ENCODE measurements at places on chromosomes 11 and 22.

DNA sequence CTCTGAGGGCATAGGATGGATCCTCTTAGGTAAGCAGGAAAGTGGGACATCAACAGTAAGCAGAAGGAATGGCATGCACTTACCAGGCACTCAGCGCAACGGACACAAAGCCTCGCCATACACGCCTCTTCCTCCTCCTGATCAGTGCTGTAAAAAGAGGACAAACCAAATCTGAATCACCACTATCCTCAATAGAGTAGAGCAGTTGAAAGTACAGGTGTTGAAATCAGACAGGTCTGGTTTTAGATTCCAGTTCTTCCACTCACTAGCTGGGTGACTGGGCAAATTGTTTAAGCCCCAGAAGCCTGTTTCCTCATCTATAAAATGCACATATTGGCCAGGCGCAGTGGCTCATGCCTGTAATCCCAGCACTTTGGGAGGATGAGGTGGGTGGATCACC, 8.6 kb upstream of the JAML start:
- DNase-seq = no peak

- DNase-seq = no peak
These were observed 742.5 kb downstream of the TBC1D22A start for GRCh38 chr22:47504962-47505361.

GRCh38 chr22:22396741-22397291, 111.7 kb downstream of the ZNF280B start:
- DNase-seq = no peak

DNA sequence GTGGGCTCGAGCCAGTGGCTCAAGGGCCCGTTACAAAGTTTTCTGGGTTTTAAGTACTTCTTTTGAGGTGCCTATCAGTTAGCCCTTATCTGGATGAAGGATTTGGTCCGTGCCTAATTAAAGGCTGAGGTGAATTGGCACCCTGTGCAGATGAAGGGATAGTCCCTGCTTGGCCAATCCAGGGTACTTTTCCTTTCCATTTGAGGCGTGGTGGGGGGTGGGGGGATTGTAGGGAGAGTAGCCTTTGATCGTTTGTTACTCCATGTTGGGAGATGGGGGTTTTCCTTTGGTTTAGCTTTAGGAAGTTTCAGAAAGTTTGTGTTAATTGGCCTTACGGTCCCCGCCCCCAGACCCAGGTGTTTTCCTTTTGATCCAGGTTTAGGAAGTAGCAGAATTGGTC, 170.8 kb downstream of the DDX10 start:
- no peak for DNase-seq

DNA sequence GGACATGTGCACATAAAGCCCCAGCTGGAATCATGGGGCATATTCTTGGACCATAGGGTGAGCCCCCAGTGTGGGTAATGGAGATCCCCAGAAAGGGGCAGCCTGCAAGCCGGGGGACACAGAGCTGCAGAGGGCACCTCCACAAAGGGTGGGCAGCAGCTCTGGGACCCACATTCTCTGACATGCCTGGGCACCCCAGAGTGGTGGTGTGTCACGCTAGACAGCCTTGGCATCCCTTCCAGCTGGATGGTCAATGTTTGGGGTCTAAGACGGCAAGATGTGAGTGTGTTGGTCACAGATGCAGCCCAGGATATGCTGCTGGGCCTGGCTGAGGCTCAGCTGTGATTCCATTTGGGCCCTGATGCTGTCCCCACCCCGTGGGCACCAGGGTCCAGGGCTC, 9.7 kb downstream of the ADORA2A start:
- no peak for DNase-seq

DNA sequence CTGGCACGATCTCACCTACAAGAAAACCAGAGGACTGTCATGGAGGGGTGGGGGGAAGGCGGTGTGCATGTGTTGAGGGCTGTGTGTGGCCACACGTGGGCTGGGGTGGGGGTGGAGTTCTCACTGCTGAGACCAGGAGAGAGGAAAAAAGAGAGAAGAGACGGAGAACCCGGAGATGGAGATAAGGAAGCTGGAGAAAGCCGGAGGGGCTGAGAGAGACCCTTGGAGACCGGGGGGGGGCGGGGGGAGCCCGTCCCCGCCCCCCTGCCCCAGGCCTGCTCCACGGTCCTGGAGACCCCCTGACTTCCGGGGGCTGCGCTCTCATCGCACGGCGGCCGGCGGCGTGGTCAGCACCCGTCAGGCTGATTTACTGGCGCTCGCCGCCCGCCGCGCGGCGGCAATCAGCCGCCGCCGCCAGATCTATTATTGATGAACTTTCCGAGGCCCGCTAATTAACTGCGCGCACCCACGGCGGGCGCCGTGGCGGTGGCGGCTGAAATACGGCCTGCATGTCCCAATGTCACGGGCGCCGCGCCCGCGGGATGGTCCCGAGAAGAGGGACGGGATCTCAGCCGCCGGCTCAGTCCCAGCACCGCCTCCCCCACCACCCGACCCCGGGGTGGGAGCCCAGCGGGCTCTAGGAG, 187.4 kb downstream of the MN1 start:
- DNase-seq = no peak

GRCh38 chr11:66739983-66740382, 11.0 kb upstream of the SPTBN2 start:
- DNase-seq = no peak

DNA sequence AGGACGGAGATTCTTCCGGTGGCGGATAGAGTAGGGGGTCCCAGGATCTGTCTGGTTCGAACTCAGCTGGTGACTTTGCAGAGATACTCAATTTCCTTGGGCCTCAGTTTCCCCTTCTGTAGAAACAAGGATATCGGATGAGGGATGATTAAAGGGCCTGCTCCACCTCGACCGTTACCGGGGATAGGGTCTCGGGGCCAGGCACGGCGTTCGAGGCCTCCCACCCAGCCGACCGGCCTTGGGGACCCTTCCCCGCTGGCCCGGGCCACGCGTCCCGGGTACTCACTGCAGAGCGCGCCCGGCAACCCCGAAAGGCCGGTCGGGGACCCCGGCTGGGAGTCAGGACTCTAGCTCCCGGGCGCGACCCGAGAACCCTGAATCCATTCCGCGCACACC, 321 bp downstream of the RHBDD3 start:
- no peak for DNase-seq

DNA sequence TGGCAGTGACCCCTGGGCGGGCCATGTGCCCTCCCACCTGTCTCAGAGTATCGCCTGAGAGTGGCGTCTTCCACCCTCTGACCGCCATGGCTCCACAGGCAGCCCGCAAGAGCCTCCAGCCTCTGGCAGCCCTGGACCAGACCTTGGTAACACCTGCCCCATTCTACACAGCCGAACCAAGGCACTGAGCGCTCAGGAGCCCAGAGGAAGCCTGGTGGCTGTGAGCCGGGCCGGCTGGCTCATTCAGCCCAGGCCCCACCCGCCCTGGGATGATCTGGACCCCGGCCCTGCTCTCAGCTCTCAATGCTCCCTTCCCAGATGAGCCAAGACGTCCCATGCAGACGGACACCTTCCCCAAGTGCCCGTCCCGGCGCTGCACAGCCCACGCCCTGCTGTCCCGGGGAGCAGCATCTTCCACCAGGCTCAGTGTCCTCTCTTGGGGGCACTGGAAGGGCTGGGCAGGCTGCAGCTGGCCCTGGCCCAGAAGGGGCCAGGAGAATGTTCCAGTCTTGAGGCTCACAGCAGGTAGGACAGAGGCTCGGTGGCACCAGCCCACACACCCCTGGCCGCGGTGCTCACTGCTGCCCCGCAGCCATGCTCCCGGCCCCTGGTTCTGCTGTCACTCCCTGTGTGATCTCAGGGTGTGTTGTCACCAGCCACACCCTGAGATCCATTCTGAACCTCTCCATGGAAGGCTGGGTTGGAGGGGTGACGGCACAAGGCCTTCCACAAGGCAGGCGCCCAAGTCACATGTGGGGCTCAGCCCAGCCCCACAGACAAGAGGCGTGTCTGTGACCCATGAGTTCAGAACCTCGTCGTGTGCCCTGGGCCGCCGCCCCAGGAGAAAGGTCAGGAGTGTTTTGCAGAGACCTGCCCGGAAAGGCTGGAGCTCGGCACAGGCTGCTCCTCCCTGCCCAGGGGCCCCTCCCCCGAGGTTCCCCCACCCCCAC, 24.2 kb upstream of the PPARA start:
- DNase-seq = no peak

DNA sequence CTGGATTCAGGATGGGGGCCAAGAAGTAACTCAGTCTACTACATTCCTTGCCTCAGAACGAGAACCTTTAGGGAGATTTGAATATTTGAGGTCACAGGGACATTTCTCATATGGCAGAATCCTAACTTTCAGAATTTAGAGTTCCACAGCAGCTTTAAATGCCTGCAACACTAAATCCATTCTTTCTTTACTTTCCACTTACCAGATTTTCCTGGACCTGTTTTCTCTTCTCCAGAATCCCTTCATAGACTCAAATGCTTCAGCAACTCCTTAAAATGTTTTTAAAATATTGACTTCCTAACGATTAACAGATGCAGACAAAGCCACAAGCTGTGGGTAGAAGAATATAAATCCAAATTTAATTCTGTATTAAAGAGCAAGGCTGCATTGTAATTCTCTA, 63.1 kb downstream of the PRSS23 start:
- no peak for DNase-seq

DNA sequence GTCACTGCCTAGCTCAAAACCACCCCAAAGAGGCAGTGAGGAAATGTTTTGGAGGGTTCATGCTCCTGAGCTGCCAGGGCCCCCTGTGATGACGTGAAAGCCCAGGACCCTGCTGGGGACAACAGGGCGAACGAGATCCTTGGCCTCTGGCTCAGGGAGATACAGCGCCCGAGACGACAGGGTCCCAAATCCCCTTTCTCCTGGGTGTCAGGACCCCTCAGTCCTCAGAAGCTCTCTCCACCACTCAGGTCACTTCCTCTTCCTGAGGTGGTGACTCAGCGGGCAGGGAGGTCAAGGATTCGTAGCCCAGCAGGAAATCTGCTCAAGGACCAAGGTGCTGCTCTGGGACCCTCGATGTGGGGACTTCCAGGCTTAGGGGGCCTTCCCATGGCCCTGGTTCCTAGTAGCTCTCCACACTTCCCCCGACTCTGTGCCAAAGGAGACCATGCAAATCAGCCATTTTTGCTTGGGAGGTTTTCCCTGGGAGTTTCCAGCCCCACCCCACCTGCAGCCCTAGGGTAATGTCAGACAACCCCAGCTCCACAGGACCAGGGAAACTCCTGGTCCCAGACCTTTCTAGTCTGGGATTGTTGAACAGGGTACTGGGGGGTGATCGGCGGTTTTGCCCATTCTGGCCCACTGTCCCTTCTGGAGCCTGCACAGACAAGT, 12.8 kb downstream of the BCL9L start:
- no peak for DNase-seq

DNA sequence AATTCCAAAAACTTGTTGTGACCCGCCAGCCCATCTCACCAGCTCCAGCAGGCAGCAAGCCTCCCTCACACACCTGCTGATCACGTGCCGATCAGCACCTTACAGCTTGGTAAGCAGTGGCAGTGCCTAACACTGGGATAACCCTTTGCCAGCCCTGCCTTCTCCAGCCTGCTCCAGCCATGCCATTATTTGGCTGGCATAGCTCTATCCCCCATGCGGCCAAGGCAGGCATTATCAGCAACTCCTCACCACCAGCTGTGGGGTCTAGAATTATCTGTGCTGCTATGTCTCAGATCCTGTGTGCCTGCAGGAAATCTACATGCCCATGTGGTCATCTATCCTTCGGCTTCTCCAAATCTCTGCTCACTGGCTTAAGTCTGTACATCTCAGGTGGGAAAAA, 215.0 kb downstream of the ST3GAL4 start:
- no peak for DNase-seq

- no peak for DNase-seq
These were observed 54.9 kb downstream of the AHNAK start for GRCh38 chr11:62491571-62492329.

DNA sequence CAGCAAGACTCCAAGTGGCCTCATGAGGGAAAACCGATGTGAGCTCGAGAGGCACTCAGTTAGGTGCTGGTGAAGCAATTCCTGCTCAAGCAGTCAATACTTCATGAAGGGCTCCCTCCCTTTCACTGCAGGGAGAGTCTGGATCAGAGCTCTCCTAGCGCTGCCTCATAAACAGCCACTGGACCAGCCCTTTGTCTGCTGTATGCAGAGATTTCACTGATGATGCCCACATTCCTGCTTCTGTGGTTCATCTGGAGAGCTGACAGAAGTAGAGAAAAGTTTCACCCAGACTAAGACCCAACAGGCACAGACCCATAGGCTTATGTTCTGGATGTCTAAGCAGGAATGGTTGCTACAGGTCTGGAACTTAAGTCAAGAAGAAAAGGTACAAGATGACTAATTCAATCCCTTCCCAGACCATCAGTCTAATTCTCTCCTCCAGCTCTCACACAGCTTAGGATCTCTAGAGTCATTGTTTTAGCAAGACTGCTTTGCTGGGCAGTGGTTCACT, 4.0 kb downstream of the UCP2 start:
- DNase-seq = no peak

- DNase-seq = no peak
These were observed 43.0 kb downstream of the BTG4 start for GRCh38 chr11:111469200-111469599.

DNA sequence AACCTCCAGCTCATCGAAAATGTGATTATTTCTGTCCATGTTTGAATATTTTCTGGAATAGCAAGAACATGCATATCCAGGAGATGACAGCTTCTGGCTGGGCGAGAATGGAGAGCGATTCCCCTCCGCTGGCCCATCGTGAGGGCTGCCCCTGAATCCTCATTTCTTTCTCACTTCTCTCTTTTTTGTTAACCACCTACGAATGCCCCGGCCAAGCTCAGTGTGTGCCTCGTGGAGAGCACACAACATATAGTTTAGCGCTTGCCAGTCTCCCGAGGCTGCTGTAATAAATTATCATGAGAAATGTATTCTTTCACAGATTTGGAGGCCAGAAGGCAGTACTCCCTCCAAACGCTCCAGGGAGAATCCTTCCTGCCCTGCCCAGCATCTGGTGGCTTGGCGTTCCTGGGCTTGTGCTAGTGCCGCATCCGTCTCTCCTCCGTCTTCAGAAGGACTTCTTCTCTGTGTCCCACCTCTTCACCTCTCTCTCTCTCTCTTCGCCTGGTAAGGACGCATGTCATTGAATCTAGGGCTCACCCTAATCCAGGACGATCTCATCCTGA, 1306.0 kb downstream of the TBC1D22A start:
- no peak for DNase-seq

DNA sequence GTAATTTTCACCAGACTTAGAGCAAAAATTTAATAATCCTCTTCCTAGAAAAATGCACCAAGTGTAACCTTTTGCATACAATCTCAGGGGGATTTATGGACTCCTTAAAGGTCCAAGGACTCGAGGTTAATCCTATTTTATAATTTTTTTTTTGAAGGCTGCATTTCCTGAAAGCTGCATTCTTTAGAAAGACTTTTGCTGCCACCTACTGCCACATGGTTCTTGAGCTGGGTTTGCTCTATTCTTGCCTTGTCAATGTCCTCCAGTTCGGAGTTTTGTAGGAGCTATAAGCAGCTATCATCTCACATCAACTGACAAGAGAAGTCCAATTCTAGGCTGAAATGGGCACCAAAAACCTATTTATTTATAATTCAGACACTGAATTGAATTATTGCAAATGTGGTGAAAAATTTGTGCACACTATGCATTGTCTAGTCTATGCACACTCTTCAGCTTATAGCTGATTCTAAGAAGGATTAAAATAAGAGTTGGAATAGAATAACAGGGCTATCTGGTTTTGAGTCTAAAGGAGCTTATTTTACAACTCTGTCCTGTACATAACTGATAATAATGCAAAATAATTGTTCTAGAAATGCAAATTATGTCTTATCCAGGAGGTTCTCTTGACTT, 31.3 kb downstream of the TRAF6 start:
- DNase-seq = peak; percentile 83

GRCh38 chr22:37044634-37045625, 6.6 kb upstream of the KCTD17 start:
- DNase-seq = no peak
